CD4-positive, alpha-beta T cell (primary cell): ENCODE measurements at places on chromosomes 13 and 19.

DNA sequence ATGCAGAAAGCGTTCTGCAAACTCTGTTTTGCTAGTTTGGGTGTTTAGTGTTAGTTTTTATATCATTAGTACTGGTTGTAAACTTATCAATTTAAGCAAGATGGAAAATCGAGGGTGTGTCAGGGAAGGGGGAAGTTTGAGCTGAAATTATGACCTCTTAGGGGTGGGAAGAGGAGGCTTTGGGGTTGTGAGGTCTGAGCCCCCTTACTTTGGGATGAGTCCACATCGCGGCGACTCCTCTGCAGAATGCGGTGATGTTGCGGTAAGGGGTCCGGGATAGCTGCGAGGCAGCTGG is 743 bp upstream of the NDUFS7 start:
- no peak for DNase-seq

DNA sequence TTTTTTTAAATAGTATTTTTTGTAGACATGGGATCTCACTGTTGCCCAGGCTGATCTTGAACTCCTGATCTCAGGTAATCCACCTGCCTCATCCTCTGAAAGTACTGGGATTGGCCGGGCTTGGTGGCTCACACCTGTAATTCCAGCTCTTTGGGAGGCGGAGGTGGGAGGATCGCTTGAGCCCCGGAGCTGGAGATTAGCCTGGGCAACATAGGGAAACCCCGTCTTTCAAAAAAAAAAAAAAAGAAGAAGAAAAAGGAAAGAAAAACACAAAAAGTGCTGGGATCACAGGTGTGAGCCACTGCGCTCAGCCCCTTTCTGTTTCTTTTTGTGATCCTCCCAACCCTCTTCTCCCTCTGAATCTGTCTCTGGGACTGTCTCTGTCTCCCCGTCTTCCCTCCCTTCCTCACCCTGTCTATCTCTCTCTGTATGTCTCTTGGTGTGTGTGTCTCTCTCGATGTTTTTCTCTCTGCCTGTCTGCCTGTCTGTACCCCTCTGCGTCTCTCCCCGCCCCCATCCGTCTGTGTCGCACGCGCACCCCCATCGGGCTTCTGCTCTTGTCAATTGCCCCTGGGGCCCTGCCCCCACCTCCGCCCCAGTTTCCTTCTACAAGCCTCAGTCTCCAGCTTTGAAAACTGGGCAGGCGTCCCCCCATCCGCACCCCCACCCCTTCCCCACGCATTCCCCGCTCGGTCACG is 540 bp upstream of the ZFP36 start:
- DNase-seq = peak; percentile 92

DNA sequence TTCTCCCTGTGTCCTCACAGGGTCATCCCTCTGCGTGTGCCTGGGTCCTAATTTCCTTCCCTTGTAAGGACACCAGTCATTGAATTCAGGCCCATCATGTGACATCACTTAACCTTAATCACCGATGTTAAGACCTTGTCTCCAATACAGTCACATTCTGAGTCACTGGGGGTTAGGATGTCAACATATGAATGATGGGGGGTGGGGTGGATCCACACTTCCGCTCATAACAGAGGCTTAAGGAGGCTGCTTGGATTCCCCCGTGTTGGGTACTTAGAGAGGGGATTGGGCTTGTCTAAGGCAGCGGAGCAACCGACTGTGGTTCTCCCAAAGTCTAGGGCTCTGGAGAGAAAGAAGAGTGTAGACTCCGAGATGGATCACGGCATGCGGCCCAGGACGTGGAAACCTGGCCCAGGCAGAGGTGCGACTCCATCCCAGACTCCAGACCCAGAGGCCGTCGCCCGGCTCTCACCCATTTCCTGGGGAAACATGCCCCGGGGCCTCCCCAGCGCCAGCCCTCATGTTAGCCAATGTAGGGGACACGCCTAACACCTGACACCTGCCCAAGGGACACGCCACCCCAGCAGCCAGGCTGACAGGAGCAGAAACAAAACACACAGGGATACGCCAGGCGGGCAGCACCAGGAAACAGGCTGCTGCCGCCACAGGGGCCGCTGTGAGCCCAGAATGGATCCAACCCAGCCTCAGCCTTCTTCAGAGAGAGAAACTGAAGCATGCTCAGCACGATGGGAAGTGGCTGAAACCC is 17.1 kb upstream of the IGLON5 start:
- DNase-seq = no peak

DNA sequence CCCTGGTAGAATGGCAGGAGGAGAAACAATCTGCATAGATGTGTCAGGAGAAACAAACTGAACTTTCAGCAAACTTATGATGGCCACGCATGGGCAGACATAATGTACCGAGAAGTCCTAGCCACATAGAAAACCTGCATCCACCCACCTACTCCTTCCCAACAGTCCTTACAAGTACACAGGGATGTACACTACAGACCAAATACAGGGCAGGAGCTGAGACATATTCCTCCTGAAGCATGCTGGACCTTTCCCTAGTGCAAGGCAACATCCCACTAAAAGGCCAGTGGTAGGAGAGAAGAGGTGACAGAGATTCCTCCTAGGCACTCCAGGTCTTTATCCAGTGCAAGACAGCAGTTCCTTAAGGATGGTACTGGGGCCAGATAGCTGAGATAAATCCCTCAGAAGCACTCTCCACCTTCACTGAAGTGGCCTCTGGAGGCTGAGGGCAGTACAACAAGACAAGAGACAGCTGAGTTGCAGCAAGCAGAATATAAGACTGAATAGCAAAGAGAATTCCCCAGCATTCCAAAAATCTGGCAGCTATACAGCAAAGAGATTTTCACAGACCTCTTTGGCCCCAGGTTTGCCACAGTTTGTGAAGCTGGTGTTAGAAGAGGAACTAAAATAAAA is 18.3 kb downstream of the VWA8 start:
- DNase-seq = no peak

- DNase-seq = no peak
Observed at GRCh38 chr13:34076943-34077703, 259.2 kb downstream of the RFC3 start.

DNA sequence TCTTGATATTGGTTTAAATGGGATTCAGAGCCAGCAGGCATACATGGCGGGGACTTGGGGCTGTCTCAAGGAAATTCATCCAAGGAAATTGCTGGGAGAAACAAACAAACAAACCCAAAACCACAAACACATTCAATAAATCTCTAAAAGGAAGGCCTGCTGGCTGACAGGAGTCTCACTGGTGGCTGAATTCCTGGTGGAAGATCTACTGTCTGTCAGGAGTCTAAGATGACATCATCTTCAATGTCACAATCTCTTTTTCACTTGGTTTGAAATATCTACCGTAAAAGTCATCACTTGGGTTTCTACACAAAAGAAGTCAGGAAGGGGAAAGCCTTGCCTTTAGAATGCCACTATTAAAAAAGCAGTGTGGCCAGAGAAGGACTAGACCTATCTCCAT is 87.9 kb downstream of the KLF5 start:
- DNase-seq = no peak

- DNase-seq = no peak
Observed at GRCh38 chr13:28349371-28349770, 145.6 kb downstream of the FLT1 start.

DNA sequence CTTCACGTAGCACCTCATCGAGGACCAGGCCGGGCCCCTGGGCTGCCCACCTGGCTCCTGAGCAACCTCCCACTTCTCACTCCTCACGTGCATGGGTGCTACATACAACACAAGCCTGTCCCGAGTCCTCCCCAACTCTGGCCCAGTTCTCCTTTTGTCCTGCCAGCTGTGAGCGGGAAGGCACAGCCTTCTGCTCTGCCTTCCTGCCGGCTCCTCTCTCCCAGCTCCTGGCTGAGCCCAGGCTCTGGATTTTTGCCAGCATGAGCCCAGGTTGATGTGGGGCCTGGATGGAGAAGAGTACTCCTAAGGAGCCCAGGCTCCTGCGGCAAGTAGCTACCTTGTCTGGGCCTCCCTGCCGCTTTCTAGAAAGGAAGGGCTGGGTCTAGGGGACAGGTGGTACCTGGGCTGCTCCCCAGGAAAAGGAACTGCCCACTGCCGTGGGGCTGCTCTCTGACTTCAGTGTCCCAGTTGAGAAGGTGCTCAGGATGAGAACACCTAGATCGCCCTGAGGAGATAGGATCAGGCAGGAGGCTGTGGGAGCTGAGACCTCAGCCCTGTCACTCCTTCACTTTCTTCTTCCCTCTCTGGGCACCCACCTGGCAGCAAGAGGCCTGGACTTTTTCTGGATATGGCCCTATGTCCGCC is 23.6 kb downstream of the LYL1 start:
- no peak for DNase-seq

DNA sequence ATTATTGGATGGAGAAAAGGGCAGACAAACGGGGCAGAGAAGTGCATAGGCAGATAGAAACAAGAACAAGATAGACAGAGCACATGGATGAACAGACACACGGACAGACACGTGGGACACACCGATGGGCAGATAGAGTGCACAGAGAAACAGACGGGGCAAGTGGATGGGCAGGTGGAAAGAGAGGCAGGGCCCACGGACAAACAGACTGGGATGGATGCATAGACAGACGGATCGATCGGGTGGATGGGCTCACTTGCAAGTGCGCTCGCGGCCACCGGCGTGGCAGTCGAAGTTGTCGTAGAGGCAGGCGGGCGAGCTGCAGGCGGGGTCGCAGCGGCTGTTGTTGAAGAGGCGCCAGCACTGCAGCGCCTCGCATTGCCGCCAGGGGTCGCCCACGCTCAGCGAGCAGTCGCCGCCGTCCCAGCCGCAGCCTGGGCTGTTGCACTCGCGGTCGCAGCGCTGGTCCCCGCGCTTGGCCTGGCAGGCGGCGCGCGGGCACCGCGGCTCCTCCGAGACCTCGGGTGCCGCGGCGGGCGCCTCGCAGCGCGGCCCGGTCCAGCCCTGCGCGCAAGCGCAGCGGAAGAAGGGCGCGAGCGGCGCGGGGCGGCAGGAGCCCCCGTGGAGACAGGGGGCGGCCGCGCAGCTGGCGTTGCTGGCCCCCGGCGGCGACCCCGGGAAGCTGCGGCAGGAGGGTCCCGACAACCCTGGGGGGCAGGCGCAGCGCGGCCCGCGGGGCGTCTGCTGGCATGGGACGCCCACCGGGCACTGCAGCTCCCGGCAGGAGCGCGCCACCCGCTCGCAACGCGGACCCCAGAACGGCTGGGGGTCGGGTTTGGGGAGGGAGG is 23.3 kb downstream of the NOTCH3 start:
- peak; percentile 83 for DNase-seq

DNA sequence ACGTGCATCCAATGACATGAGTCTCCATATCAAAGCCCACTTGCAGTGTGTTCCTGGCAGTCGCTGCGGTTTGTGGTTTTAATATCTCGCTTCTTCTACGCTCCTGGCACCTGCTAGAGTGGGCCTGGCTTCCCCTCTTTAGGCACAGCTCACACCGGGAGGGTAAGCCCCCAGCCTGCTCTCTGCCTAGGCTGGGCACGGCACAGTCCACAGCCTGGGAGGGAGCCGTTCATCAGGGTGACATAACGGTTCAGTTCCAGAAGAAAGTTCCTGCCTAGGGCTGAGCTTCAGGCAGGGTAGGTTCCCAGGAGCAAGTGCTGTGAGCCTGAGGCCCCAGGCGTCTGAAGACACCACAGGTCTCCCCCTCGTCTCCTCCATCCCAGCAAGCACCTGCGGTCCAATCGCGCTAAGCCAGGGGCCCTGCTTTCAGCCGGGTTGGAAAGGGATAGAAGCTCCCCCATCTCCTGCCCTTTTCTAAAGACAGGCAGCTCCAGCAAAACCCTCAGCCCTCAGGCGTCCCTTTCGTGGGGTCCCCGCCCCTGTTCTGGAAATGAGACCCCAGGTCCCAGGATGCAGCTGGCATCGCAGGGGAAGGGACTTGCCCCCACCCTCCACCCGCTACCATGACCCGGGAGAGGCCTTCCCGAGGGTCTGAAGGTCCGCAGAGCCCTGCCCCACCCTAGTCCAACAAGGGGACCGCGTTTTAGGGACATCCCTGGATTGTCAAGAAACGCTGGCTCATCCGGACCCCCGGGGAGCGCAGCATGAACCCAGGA is 121.6 kb upstream of the ZNF507 start:
- no peak for DNase-seq

DNA sequence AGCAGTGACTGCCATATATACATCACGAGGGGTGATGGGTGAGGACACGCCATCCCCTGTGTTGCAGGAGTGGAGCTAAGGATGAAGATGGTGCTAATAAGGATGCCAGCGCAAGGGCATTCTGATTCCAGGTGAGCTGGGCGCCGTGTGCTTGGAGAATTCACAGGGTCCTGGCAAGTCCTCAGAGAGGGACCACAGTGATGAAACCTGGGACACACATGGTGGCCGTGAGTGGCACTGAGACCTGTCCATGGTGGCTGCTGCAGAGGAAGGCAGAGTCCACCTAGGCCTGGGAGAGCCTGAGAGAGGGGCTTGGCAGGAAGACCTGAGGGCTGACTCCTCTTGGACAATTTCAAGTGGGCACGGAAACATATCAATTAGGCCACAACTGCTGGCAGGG is 65.2 kb downstream of the RFX2 start:
- no peak for DNase-seq

DNA sequence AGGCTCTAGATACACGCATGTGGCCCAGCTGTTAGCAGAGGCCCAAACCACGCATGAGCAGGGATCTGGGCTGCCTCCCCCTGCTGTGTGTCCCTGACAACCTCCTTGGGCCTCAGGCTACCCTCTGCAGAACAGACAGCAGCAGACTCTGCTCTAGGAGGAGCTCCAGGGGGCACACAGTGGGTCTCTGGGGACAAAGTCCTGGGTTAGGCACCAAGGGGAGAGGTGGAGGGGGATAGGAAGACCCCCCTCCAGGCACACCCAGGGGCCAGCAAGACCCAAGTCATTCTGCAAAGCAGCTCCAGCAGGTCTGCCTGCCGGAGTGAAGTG is 8.0 kb downstream of the TINCR start:
- DNase-seq = no peak

GRCh38 chr19:18833141-18833476 is 1.4 kb downstream of the UPF1 start:
- DNase-seq = no peak

GRCh38 chr13:26949701-26950502 is 189.3 kb upstream of the GPR12 start:
- no peak for DNase-seq

- no peak for DNase-seq
Observed at GRCh38 chr13:67967031-67967430, 736.9 kb upstream of the PCDH9 start.

DNA sequence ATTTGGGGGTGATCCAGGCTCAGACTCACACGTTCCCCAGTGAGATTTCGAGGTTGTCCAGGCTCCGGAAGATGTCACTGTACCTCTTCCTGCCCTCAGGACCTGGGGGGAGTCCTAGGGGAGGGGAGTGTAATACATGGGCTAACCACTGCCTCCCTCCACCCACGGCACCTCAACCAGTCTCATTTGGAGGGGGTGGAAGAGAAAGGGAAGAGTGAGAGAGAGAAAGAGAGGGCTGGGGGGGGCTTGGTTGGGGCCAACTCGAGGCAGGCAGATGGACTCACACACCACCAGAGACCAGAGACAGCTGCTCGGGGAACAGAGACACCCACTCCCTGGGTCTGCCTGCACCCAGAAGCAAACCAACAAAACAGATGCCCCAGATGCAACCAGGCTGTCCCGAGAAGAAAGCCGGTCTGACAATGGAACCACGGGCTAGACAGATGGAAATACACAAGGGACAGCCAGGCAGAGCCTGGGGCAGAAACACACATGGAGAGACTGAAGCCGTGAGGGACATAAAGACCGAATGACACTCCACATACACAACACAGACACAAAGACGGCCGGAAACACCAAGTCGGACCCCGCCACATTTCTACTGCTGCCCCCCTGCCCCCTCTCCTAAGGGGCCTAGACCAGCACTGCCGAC is 825 bp downstream of the GMIP start:
- DNase-seq = peak; percentile 34
